RPMI7951 (cell line): ENCODE measurements at places on chromosomes 6 and 20. TPM values are rescaled to one million over a fixed set of nuclear protein-coding genes. Genes with fewer than 3 reads are reported as not detected.

Gene BACH2
- 1.4 and 2.0 TPM in 2 replicates for total RNA-seq

Gene PRRT1
- total RNA-seq: 0.49 TPM in 1 of 2 replicates, not detected in the other

Gene MCM8
- 47.8 and 53.3 TPM in 2 replicates for total RNA-seq

Gene MUCL3
- not detected in 2 replicates for total RNA-seq

Gene RIPOR3
- 10.0 and 10.8 TPM in 2 replicates for total RNA-seq

Gene VGLL2
- total RNA-seq: not detected in 2 replicates

Gene OPN5
- total RNA-seq: not detected in 2 replicates

- peak; percentile 5 for DNase-seq
Observed at GRCh38 chr20:60011512-60012507, 53.6 kb downstream of the CDH26 start.

DNA sequence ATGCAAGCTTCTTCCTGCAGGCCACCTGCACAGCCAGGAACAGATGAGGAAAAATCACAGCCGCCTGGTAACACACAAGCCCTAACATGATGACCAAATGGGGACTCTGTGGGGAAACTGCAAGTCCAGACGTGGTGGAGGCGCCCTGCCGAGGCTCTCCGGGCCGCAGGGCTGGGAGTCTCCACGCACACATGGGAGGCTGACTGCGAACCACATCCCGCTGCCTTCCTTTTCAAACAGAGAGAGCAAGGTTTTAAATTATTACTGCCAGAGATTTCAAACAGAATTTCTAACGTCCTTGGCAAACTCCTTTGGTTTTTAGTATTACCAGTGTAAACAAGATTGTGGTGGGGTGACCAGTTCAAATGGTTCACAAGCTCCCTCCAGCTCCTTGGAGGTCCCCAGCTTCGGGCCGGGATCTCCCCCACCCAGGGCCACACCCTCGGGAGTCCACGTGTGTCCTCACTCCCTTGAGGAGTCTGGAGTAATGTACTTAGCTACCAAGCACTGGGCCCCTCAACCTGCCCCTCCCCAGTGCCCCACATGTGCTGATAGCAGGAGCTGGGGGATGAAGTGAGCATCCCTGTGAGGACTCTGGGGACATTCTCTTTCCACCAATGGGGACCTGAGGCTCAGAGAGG, 252.7 kb downstream of the TAF4 start:
- no peak for DNase-seq

DNA sequence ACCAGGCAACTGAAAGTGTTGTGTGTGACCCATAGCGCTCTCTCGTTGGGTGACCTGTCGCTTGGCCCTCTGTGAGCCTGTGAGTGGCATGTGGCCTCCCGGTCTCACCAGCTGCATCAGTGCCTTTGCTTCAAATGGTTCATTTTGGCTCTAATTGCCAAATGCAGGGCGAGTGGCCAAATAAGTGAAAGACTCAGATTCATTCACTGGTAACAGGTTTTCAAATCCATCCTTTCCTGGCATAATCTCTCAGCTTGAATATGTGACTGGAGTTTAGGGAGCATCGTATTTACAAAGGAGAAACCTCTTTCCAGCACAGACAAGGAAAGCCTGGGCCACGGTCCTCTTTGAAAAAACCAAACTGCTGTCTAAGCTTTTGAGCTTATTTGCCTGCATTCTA, 321.6 kb upstream of the QKI start:
- no peak for DNase-seq

DNA sequence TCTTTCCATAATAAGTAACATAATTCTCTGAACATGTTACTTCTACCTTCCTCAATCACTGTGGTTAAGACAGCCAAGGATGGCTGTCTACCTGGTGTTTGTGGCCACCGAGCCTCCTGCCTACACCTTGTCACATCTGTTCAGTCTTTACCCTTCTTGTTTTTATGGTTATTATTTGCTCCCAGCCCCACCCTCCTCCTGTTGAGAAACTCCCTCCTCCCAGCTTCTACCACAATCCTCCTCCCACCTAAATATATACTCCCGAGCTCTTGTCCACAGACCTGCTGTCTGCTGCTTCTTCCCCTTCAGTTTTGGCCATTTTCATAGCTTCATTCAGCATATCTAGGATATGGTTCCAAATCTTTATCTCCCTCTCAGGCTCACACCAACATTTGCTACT, 35.7 kb upstream of the GABRR1 start:
- no peak for DNase-seq

GRCh38 chr6:41315943-41316620, 19.3 kb upstream of the NCR2 start:
- no peak for DNase-seq

GRCh38 chr6:551829-552350, 105.0 kb downstream of the HUS1B start:
- no peak for DNase-seq

DNA sequence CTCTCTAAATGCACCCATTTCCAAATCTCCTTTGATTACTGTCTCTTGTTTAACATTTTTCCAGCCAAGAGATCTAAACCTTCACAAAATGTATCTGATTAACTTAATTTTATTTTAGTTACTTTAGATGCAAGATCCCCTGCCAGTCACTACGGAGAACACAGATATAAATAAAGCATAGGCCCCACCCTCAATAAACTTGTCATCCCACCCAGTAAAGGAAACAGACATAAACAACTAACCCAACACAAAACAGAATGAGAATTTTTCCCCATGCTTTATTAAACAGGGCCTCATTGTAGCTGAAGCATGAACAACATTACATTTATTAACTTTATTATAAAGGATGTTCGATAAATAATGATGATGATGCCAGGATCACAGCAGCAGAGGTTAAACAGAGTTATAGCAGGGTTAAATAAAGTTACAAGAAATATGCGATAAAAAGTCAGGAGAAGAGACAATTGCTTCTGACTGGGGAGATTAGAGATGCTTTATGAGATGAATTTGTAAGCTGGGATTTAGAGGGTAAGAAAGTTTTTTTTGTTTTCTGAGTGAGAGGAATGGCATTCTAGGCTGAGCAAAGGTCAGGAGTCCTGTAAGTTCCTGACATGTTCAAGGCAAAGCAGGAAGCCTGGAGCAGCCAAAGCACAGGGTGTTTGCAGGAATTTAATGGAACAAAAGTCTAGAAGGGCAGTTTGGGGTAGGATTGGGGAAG, 41.1 kb downstream of the TFAP2A start:
- peak; percentile 21 for DNase-seq

DNA sequence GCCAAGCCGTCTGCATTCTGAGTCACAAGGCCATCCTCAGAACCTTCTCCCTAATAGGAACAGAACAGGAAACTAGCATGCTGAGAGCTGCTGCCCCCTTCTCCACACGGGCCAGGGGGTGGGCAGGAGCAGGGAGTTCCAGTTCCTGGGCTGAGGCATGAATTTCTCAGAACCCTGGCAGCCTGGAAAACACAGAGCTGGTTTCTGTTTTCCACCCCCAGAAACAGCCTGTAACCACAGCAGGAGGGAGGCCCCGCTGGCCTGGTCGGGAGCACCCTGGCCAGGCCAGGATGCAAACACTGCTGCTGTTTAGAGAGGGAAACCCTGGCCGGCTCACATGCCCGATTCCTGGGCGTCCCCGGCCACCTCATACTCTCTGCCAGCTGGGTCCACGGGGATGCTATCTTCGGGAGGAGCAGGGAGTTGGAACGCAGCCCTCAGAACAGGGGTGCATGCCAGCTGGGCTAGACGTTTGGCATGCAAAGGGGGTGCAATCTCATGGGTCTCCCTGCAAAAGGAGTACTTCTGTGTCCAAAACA, 130.1 kb downstream of the NFATC2 start:
- peak; percentile 74 for DNase-seq

- DNase-seq: no peak
Observed at GRCh38 chr6:21847711-21848480, 254.3 kb downstream of the SOX4 start.

- DNase-seq: no peak
Observed at GRCh38 chr20:56978475-56978874, 288.0 kb downstream of the BMP7 start.

DNA sequence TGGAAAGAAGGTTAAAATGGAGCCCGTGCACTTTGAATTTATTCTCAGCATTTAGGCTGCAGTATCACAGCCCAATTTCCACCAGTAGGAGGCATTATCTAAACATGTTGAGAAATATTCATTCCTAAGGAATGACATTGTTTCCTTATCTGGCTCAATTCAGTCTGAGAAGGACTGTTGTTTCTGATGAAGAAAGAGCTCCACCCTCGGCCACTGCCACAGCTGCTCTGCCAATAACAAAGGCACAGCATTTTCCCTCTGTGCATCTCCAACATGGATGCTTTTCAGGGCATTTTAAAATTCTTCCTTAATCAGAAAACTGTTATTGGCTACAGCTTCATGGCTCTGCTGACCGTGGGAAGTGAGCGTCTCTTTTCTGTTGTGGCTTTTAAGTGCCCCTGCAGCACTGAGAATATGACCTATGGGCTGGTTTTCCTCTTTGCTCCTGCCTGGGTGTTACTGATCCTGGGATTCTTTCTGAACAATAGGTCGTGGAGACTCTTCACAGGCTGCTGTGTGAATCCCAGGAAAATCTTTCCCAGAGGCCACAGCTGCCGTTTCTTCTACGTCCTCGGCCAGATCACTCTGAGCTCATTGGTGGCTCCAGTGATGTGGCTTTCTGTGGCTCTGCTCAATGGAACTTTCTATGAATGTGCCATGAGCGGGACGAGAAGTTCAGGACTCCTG, at the start of gene CALHM5:
Gene CALHM5, plus strand, starts transcription at position 216 of the 687 bp plus-strand sequence. Its CDS starts 58 bp downstream, at position 274.
- DNase-seq: peak; percentile 89

DNA sequence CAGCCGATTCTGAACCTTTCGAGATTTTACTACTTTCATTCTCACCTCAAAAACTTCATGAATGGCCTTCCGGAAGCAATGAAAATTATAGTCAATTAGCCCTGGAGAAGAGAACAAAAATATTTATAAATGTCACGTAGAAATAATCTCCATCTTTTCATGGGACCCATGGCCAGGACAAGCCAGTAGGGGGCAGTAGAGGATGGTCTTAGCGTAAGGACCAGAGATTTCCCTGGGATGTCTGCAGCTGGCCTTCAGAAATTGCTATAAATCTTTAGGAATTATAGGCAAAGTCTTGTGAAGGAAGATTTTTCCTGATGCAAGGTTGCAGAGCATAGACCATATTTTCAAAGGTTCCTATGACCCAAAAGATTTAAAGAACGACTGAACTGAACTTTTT, 15.6 kb upstream of the UBE2J1 start:
- peak; percentile 44 for DNase-seq

GRCh38 chr6:157278171-157278570, 45.1 kb downstream of the TMEM242 start:
- no peak for DNase-seq

DNA sequence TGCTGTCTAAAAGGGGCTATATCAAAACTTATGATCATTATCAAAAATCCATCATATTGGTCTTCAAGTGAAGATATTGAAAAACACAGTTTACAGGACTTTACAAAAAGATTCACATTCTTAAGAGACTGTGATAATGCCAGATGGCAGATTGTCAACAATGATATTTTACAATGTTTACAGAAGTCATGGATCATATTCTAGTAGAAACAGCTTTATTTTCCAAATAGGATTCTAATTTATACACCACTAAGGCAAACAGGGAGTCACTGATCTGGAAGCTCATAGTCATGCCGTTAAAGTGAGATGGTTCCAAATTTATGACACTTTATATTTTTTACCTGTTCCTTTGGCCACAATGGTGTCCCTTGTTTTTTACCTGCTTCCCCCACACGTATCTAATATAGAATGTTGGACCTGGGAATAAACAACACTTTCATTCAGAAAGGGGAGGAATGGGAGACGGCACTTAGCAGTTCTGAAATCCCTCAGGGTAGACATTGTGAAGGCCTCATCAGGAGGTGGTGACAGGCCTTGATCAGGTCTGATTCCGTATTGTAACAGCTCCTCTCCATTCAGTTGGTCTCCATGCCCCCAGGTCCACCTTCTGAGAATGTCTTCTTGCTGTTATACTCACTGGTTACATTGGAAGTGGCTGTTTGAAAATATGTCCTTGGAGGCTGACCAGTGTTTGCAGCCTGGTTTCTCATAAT, 228.6 kb downstream of the ADGB start:
- no peak for DNase-seq

GRCh38 chr6:41059556-41059955, 6.6 kb downstream of the APOBEC2 start:
- peak; percentile 35 for DNase-seq

- peak; percentile 87 for DNase-seq
Observed at GRCh38 chr20:10513931-10514575, 78.9 kb downstream of the SLX4IP start.

DNA sequence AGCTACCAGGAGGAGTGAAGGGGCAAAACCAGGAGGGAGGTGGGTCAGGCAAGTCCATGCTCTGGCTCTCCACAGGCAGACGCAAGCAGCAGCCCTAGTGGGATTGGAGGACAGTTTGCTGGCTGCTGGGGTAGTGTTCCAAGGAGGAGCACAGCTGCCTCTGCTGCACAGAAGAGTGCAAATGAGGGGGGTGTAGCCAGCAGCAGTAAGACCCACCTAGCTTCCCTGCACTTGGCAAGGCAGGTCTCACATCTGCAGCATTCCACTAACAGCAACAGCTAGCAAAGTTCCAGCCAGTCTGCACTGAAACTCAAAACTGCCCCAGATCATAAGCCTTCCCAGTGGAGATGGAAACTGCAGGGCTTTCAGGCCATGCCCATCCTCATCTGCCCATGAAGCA, 405.0 kb downstream of the UTRN start:
- DNase-seq: no peak

DNA sequence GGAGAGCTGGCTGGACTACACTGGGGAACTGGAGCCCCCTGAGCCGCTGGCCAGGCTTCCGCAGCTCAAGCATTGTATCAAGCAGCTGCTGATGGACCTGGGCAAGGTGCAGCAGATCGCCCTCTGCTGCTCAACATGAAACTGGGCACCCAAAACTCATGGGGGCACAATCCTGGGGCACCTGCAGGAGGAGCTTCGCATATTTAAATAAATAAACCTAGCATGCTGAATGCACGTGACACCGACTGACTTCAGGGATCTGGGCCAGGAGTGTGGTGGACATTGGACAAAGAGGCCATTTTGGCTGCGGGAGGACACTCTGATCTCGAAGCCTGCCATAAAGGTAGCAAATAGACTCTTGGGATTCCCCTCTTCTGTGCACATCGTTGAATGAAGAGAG, 6.8 kb downstream of the SCAND1 start:
- peak; percentile 45 for DNase-seq

DNA sequence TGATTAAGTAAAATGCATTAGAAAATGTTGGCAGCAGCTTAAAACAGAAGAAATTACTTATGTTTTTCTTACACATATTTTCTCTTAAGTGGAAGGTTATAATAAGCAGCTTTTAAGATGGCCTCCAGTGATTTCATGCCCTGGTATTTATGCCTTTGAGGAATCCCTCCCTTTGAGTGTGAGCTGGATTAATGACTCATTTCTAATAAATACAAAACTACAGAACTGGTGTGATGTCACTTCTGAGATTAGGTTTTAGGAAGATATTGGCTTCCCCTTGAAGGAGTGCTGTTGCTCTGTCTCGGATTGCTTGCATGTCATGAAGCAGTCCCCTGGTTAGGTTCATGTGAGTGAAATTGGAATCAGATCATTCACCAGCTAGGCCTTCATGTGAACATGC, 143.2 kb upstream of the EPHA7 start:
- no peak for DNase-seq
